ENCODE measurements at places on chromosomes 7 and 10. TPM values are rescaled to one million over a fixed set of nuclear protein-coding genes. Genes with fewer than 3 reads are reported as not detected.

The PHYH gene
- total RNA-seq = 12.7 TPM

The FAM25G gene
- total RNA-seq = not detected

DNA sequence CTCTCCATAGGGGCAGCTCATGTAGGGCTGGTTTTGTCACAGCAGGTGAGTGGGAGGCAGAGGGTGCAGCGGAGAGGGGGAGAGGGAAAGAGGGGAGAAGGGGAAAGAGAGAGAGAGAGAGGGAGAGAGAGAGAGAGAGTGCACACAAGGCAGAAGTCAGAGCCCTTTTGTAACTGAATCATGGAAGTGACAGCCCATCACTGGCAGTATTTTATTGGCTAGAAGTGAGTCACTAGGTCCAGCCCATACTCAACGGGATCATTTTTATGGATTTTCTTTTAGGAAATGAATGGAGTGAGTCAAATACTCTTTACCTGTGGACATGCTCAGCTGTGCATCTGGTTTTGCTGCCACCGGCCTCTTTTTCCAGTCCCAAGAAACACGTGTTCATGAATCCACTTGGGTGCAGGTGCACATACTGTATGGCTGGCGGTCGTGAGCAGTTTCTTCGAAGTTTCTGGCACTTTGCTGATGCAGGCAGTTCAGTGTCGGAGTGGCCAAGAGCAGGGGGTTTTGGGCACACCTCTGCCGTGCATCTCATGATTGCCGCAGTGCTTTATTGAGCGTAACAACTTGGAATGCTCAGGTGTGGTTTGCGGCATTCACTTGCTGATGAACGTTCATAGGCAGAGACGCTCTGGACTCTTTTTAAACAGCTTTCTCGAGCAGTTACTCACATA, 40.3 kb downstream of the DOCK1 start:
- no peak overlapping the region for H3K27ac ChIP-seq
- no peaks in the 10 kb centered on the region for H3K4me1 ChIP-seq
- no peak for DNase-seq

DNA sequence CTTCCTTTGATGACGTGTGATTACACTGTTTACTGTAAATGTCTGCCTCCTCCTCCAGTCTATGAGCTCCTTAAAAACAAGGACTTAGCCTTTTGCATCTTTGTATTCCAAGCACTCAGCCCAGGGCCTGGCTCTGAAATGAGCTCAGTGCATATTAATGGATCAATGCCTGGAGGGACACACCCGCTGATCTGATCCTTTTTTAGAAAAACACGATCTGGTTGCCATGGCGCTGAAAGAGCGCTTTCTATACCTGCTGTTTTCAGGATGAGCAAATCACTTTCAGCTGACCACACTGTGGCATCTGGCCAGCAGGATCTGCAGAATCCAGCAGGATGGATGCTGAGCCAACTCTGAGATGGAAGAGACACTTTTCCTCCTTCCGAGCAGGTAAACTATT, 37.8 kb upstream of the GARS1 start:
- no peaks in the 10 kb centered on the region for H3K4me1 ChIP-seq
- no peak overlapping the region for H3K27ac ChIP-seq
- no peaks in the 10 kb centered on the region for H3K36me3 ChIP-seq

DNA sequence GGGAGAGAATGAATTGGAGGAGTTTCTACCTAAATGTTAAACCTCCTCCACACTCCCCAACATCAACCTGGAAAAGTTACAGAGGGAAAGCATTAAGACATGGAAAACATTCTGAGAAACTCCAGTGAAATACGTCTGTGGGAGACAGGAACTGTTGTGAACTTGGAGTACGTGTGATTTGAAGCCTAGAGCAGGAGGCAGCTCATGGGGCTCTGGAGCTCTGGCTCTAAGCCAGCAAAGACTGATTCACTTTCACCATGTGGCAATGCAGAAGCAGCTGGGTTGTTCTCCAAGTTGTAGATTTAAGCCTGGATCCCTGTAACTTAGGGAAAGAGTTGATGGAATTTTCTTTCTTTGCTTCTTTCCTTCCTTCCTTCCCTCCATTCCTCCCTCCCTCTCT, 503.2 kb downstream of the NRG3 start:
- no peak overlapping the region for H3K4me3 ChIP-seq
- no peaks in the 10 kb centered on the region for H3K27me3 ChIP-seq

GRCh38 chr7:70178787-70179186, 580.5 kb downstream of the AUTS2 start:
- H3K27ac ChIP-seq = no peak overlapping the region
- peaks cover 13% of the 10 kb centered on the region for H3K4me1 ChIP-seq
- H3K27me3 ChIP-seq = peaks cover 26% of the 10 kb centered on the region
- DNase-seq = no peak
- no peaks in the 10 kb centered on the region for H3K36me3 ChIP-seq
- H3K4me3 ChIP-seq = no peak overlapping the region

The ADAMTS14 gene
- not detected for total RNA-seq

DNA sequence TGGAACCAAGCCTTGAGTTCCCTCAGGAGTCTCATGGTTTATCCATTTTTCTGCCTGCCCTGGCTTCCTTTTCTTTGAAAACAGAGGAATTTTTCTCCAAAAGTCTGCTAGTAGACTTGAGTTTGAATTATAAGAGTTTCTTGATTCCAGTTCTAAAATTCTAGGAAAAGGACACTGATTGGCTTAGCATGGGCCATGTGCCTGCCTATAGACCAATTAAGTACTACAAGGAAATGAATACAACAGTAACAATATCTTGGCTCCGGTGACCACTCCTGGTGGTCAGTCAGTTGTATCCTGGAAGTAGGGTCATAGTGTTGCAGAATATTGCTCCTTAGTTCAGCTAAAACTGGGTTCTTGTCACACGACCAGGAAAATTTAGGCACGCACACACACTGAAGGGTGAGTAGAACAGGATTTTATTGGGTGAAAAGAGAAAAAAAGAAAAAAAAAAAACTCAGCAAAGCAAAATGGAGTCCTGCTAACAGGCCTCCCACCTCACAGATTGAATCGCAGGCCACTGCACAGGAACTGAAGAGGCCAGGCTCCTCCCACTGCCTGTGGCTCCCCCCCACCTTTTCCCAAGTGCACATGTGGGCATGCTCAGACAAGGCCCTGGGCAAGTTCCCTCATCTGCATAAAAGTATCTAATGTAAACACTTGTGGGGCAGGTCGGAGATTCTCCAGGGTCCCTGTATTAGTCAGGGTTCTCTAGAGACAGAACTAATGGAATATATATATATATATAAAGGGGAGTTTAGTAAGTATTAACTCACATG, 155.1 kb downstream of the LYZL1 start:
- no peak for DNase-seq
- H3K4me3 ChIP-seq = no peak overlapping the region
- H3K36me3 ChIP-seq = peaks cover 8% of the 10 kb centered on the region
- peaks cover 13% of the 10 kb centered on the region for H3K4me1 ChIP-seq
- H3K27me3 ChIP-seq = no peaks in the 10 kb centered on the region

The SFRP4 gene
- total RNA-seq = not detected

DNA sequence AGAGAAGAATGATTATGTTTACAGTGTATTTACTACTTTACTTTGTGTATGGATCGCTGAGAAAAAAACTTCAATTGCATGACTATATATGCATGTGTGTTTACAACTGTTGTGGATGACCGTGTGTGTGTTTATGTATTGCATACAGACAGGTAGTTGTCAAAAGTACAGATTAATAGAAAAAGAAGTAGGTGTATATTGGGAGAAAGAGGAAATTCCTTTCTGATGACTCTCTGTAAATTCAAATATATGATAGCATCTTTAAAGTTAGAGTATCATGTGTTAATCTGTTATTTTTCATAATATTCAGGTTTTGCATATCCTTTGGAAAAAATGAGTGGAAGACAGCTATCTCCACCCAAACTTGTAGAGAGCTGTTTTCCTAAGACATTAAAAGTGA, 160.4 kb upstream of the AGR3 start:
- H3K4me3 ChIP-seq = no peak overlapping the region
- H3K36me3 ChIP-seq = peaks cover 4% of the 10 kb centered on the region
- H3K27ac ChIP-seq = no peak overlapping the region
- H3K4me1 ChIP-seq = peaks cover 51% of the 10 kb centered on the region

GRCh38 chr10:88540351-88540750, 42.8 kb downstream of the RNLS start:
- H3K36me3 ChIP-seq = no peaks in the 10 kb centered on the region
- no peaks in the 10 kb centered on the region for H3K4me1 ChIP-seq
- DNase-seq = no peak
- no peak overlapping the region for H3K4me3 ChIP-seq
- H3K27ac ChIP-seq = no peak overlapping the region

DNA sequence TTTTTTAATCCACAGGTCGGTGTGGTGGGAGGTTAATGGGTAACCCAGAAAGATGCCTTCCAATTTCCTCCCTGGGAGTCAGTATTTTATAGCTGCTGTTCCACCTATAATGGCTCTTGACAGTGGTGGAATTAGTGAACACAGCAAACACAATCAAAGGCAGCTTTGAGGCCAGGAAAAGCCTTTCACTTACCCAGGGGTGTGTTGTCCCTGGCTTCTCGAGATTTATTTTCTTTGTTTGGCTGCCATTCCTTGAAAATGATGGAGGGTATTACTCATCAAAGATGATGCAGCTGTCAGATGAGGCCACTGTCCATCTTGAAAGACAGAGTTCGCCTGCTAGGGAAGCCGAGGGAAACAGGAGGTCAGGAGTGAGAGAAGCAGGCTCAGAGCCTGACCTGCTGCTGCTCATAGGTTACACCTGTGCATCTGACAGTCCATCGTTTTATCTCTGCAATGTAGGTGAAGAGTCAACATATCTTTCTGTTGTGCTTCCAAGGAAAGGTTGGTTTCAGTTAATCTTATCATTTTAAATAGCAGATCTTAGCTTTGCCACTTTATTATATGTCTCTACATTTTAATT, 221.6 kb downstream of the XPNPEP1 start:
- H3K36me3 ChIP-seq = no peaks in the 10 kb centered on the region
- H3K4me3 ChIP-seq = no peak overlapping the region
- H3K27ac ChIP-seq = no peak overlapping the region
- H3K27me3 ChIP-seq = no peaks in the 10 kb centered on the region
- no peak for DNase-seq
- H3K4me1 ChIP-seq = no peaks in the 10 kb centered on the region

The ARMC3 gene
- total RNA-seq = not detected

The CDK13 gene
- 49.0 TPM for total RNA-seq

DNA sequence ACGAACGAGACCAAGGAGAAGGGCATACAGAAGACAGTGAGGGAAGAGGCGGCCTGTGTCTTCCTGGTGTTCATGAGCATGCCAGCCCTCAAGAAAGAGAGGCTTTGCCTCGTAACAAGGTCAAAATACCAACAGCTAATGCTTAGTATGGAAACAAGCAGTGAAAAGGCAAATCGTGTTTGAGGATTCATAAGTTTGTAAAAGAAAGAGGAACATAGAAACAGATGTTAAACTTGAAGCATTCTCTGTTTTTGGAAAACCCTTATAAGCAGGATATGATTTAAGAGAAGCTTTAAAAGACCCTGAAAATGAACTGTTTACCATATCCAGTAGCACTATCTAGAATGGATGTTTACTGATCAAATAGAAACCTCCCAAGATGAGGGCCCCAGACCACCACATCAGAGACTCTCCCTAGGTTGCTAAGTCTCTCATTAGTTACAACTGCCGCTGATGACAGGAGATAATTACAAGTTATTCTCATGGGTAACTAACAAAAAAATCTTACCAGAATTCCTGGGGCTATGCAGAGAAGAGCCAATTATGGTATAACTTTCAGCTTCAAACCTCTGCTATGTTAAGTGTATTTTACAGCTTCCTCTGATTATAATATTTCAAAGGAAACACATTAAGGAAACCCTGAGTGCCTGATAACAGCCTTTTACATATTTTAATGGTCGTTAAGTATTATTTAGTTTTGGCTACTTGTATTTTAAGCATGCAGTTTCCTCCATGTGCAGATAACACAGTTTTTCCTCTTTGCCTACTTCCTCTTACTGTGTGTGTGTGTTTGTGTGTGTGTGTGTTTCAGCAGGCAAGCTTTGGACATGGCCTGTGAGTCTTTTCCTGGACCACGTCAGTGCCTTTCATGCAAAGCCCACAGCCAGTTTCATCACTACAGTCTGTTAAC, 17.9 kb downstream of the JCAD start:
- peaks cover 47% of the 10 kb centered on the region for H3K27me3 ChIP-seq
- H3K4me3 ChIP-seq = no peak overlapping the region
- H3K36me3 ChIP-seq = no peaks in the 10 kb centered on the region

The A1CF gene
- total RNA-seq = not detected

The EIF4H gene
- 302 TPM for total RNA-seq

- DNase-seq = no peak
- no peaks in the 10 kb centered on the region for H3K36me3 ChIP-seq
- H3K27me3 ChIP-seq = no peaks in the 10 kb centered on the region
- no peak overlapping the region for H3K27ac ChIP-seq
- H3K4me3 ChIP-seq = no peak overlapping the region
- no peaks in the 10 kb centered on the region for H3K4me1 ChIP-seq
Observed at GRCh38 chr7:122064971-122065370, 79.1 kb downstream of the AASS start.

- no peak overlapping the region for H3K4me3 ChIP-seq
- no peaks in the 10 kb centered on the region for H3K36me3 ChIP-seq
- peaks cover 15% of the 10 kb centered on the region for H3K27me3 ChIP-seq
- no peaks in the 10 kb centered on the region for H3K4me1 ChIP-seq
Observed at GRCh38 chr7:1263391-1263951, 30.8 kb downstream of the UNCX start.

GRCh38 chr7:149664176-149664575, 109.2 kb downstream of the ZNF467 start:
- H3K36me3 ChIP-seq = no peaks in the 10 kb centered on the region
- H3K4me3 ChIP-seq = no peak overlapping the region
- H3K4me1 ChIP-seq = peaks cover 1% of the 10 kb centered on the region
- peaks cover 41% of the 10 kb centered on the region for H3K27me3 ChIP-seq
- DNase-seq = peak; percentile 14

The LIPF gene
- not detected for total RNA-seq

DNA sequence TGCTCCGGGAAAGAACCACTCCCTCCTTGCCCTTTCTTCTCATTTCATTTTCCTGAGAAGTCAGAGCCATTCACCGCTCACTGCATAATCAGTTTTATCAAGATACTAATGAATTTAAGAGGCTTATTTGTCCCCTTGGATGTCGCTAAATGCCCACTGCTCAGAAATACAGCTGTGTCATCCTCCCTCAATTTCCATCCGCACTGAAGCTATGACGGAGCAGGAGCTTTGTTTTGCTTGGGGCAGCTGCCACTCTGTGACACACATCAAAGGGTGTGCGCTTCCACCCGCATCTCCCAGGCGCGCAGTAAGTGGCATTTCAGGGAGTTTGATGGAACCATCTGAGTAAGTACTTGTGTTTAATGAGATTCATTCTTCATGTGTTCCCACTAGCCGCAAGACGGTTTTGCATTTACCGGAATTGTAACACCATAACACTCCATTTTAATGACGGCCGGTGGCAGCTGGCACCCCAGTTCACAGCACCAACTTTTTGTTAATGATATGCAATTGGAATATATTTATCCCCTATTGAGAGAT, 103.8 kb upstream of the PARD3 start:
- H3K4me3 ChIP-seq = no peak overlapping the region
- H3K27me3 ChIP-seq = no peaks in the 10 kb centered on the region
- no peak overlapping the region for H3K27ac ChIP-seq
- H3K36me3 ChIP-seq = no peaks in the 10 kb centered on the region
- no peak for DNase-seq

GRCh38 chr7:130884437-130885417, 150.7 kb upstream of the KLF14 start:
- peak overlapping the region; percentile 73 for H3K27ac ChIP-seq
- H3K4me1 ChIP-seq = peaks cover 45% of the 10 kb centered on the region
- H3K4me3 ChIP-seq = no peak overlapping the region
- DNase-seq = no peak
- peaks cover 67% of the 10 kb centered on the region for H3K36me3 ChIP-seq

All from activated CD8-positive, alpha-beta T cell treated with anti-CD3 and anti-CD28 coated beads, Interleukin-2, amount 10 ng/mL, durations not matched to agents 7 days and 5 days (primary cell).